Activated naive CD8-positive, alpha-beta T cell treated with anti-CD3 and anti-CD28 coated beads, Interleukin-2, amount 10 ng/mL, durations not matched to agents 7 days and 5 days (primary cell): ENCODE measurements at places on chromosomes 13 and 19.

- H3K36me3 ChIP-seq: no peaks in the 10 kb centered on the region
- H3K4me1 ChIP-seq: no peaks in the 10 kb centered on the region
- no peak overlapping the region for H3K4me3 ChIP-seq
- H3K27me3 ChIP-seq: no peaks in the 10 kb centered on the region
- H3K27ac ChIP-seq: no peak overlapping the region
These were observed 949.7 kb upstream of the SLITRK1 start for GRCh38 chr13:84831666-84832657.

- H3K27me3 ChIP-seq: no peaks in the 10 kb centered on the region
- no peak overlapping the region for H3K27ac ChIP-seq
- H3K36me3 ChIP-seq: no peaks in the 10 kb centered on the region
- DNase-seq: no peak
These were observed 219.9 kb downstream of the GPC5 start for GRCh38 chr13:91618315-91618714.

DNA sequence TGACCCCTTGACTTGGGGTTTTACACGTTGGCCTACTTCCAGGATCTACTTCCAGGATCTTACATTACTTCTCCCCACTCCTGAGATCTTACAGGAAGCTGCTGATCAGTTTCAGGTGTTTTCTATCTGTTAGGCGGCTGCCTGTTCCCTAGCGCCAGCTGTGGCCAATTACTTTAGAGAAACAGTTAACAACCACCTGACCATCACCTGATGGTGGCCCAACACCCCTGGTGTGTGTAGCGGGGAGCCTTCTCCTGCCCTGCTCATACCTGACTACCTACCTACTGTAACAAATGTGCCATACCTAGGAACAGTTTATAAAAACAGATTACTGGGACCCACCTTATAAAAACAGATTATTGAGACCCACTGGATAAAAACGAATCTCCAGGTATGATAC, 2.8 kb upstream of the POP4 start:
- H3K4me1 ChIP-seq: peaks cover 14% of the 10 kb centered on the region
- peaks cover 4% of the 10 kb centered on the region for H3K27me3 ChIP-seq
- H3K4me3 ChIP-seq: no peak overlapping the region
- H3K36me3 ChIP-seq: no peaks in the 10 kb centered on the region
- no peak for DNase-seq
- H3K27ac ChIP-seq: no peak overlapping the region

DNA sequence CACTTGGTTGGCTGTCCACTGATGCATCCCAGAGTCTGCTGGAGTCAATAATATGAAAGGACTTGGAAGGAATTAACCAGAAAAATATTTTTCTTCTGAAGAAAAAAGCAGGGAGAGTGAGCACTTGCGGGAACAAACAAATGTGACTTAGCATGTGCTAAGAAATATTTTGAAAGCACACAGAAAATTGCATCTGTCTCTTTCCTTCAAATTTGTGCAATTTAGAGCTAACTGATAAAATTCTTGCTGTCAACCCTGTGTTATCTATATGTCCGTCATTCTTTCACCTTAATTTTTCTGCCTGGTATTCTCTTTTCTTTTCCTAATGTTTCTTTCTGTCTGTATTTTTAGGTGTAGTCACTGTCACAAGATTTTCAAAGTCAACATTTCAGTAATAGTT, 852.6 kb downstream of the PCDH9 start:
- H3K36me3 ChIP-seq: no peaks in the 10 kb centered on the region
- no peaks in the 10 kb centered on the region for H3K4me1 ChIP-seq
- H3K27me3 ChIP-seq: no peaks in the 10 kb centered on the region
- no peak overlapping the region for H3K27ac ChIP-seq
- DNase-seq: no peak
- no peak overlapping the region for H3K4me3 ChIP-seq

DNA sequence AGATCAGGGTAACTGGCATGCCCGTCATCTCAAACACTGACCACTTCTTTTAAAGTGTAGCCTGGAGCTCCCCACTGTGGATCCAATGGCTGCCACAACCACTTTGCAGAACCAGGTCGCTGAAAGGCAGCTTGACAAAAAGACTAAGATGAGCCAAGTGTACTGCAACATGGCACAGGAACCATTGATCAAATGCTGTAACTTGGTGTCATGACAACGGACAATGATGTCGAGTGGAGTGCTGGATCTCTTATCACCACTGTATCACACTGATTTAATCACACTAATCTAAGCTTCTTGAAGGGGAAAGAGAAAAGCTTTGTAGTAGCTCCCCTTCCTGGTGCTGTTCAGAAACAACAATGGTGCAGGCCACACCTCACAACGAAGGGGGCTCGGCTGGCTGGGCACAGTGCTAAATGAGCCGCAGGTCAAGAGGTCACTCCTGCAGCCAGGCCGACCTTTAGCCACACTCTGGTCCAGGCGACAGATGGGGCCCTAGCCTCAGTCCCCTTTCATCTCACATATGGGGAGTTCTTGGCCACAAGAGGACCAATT, 2.2 kb upstream of the TNFRSF19 start:
- no peaks in the 10 kb centered on the region for H3K36me3 ChIP-seq
- no peak overlapping the region for H3K27ac ChIP-seq
- no peak for DNase-seq
- peaks cover 47% of the 10 kb centered on the region for H3K27me3 ChIP-seq
- no peaks in the 10 kb centered on the region for H3K4me1 ChIP-seq

- no peak overlapping the region for H3K27ac ChIP-seq
- H3K4me3 ChIP-seq: no peak overlapping the region
- DNase-seq: no peak
- no peaks in the 10 kb centered on the region for H3K27me3 ChIP-seq
- peaks cover 8% of the 10 kb centered on the region for H3K36me3 ChIP-seq
These were observed 23.4 kb downstream of the IZUMO4 start for GRCh38 chr19:2119921-2120785.

DNA sequence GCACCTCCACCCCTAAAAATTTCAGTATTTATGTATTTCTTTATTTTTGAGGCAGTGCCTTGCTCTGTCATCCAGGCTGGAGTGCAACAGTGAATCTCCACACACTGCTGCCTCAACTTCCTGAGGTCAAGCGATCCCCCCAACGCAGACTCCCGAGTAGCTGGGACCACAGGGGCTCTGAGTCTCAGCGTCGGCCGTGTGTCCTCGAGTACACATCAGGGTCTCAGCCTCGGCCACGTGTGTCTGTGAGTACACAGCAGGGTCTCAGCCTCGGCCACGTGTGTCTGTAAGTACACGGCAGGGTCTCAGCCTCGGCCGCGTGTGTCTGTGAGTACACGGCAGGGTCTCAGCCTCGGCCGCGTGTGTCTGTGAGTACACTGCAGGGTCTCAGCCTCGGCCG, 21.2 kb downstream of the C2CD4C start:
- H3K27me3 ChIP-seq: peaks cover 45% of the 10 kb centered on the region
- no peak overlapping the region for H3K27ac ChIP-seq
- no peaks in the 10 kb centered on the region for H3K36me3 ChIP-seq
- no peak overlapping the region for H3K4me3 ChIP-seq
- H3K4me1 ChIP-seq: peaks cover 4% of the 10 kb centered on the region
- no peak for DNase-seq

- H3K4me1 ChIP-seq: peaks cover 28% of the 10 kb centered on the region
- no peaks in the 10 kb centered on the region for H3K36me3 ChIP-seq
- H3K27me3 ChIP-seq: peaks cover 2% of the 10 kb centered on the region
- no peak for DNase-seq
- peak overlapping the region; percentile 91 for H3K27ac ChIP-seq
These were observed 103.1 kb upstream of the UBL3 start for GRCh38 chr13:29953542-29953941.

- no peak overlapping the region for H3K27ac ChIP-seq
- H3K4me1 ChIP-seq: peaks cover 18% of the 10 kb centered on the region
- H3K4me3 ChIP-seq: no peak overlapping the region
- peaks cover 2% of the 10 kb centered on the region for H3K27me3 ChIP-seq
These were observed 7.1 kb upstream of the S1PR2 start for GRCh38 chr19:10238172-10238783.

- H3K36me3 ChIP-seq: peaks cover 32% of the 10 kb centered on the region
- peak overlapping the region; percentile 100 for H3K27ac ChIP-seq
- H3K4me1 ChIP-seq: peaks cover 28% of the 10 kb centered on the region
- DNase-seq: no peak
- H3K27me3 ChIP-seq: peaks cover 2% of the 10 kb centered on the region
These were observed 2.1 kb downstream of the CALM3 start for GRCh38 chr19:46603195-46603637.

DNA sequence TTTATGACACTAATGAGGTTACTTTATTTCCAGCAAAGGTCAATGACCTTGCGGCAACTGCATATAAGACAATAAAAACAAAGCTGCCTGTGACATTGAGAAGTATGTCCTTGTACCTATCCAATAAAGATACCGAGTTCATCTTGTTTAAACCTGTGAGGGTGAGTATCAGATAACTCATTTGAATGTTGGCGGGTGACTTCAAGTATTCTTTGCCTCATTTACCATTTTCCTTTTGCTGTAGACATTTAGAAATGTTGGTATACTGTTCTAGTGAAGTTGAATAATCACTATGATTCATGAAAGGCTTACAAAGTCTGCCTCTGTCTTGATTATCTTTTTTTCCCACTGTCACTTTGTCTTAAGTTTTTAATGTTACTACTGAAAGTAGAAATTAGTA, 65.0 kb downstream of the COG3 start:
- H3K27me3 ChIP-seq: no peaks in the 10 kb centered on the region
- H3K36me3 ChIP-seq: peaks cover 19% of the 10 kb centered on the region
- H3K27ac ChIP-seq: no peak overlapping the region
- DNase-seq: no peak

DNA sequence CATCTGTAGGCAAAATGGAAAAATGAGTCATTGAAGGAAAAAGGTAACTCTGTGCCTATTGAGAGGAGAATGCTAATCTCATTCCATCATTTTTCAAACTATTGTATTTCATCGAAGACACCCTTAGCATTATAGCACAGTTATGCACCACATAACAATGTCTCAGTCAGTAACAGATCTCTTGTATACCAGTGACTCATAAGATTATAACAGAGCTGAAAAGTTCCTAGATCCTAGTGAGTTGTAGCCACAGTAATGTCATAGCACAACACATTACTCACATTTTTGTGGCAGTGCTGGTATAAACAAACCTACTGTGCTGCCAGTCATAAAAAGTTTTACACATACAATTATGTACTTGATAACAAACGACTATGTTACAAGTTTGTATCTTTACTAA, 1077.6 kb downstream of the DIAPH3 start:
- H3K36me3 ChIP-seq: no peaks in the 10 kb centered on the region
- H3K4me1 ChIP-seq: no peaks in the 10 kb centered on the region
- H3K4me3 ChIP-seq: no peak overlapping the region

DNA sequence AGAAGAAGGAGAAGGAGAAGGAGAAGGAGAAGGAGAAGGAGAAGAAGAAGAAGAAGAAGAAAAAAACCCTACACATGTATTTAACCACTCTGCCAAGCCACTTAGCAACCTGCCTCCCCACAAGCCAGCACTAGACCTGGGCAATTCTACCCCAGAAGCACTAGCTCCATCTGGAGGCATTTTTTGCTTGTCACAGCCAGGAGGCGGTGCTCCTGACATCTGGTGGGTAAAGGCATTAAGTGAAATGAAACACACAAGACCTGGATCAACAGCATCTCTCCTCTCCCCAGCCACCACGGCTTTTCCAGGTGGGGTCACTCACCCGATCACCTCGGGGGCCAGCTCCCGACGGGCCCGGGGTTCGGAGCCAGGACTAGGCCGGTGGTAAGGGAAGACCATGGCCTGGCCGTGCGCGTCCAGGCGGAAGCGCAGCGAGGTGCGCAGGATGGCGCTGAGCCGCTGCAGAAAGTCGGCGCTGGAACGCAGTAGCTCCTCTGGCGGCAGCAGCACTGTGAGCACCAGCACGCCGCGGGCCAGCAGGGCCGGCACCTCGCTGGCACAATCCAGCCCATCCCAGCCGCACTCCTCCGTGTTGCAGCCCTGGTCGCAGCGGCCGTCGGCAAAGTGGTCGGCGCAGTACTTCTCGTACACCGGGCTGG, 26.9 kb downstream of the NOTCH3 start:
- DNase-seq: no peak
- H3K36me3 ChIP-seq: no peaks in the 10 kb centered on the region
- H3K27me3 ChIP-seq: peaks cover 7% of the 10 kb centered on the region
- no peak overlapping the region for H3K4me3 ChIP-seq
- H3K4me1 ChIP-seq: peaks cover 7% of the 10 kb centered on the region
- H3K27ac ChIP-seq: no peak overlapping the region

DNA sequence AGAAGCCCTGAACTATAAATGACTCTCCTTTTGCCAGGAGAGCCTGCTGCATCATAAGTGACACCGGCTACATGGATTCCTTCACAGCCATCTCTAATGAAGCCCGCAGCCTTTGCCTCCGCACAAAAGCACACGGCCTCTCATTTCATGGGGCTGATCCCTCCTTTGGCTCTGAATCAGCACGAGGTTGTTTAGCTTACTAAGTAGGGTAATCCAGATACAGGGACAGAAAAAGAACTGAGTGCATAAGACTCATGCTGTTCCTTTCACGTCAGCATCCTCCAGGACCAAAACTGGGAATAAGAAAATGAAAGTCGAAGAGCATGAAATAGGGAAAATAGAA, 136.3 kb downstream of the DCT start:
- H3K27ac ChIP-seq: no peak overlapping the region
- no peak overlapping the region for H3K4me3 ChIP-seq
- DNase-seq: no peak

GRCh38 chr13:83666141-83666540, 216.1 kb downstream of the SLITRK1 start:
- no peaks in the 10 kb centered on the region for H3K36me3 ChIP-seq
- no peaks in the 10 kb centered on the region for H3K4me1 ChIP-seq
- no peak overlapping the region for H3K4me3 ChIP-seq
- no peak overlapping the region for H3K27ac ChIP-seq
- no peak for DNase-seq
- H3K27me3 ChIP-seq: no peaks in the 10 kb centered on the region

DNA sequence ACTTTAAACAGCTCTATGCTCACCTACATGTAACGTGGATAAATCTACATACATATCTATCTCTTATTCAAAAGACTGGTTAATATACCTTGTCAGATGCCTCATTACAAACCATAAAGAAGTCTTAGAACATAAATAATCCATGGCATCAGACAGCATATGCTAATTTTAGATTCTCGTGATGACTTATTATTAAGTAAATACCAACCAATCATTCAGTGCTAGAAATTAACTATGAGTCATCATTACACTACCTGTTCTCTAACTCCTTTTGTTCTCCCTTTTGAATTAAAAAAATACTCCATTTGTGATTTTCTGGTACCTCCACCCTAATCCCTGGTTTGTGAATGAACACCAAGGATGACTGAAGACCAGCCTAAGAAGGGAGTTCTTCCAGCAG, 754.3 kb upstream of the ARGLU1 start:
- no peak overlapping the region for H3K4me3 ChIP-seq
- H3K27me3 ChIP-seq: no peaks in the 10 kb centered on the region
- H3K27ac ChIP-seq: no peak overlapping the region
- DNase-seq: no peak

- H3K36me3 ChIP-seq: no peaks in the 10 kb centered on the region
- H3K27me3 ChIP-seq: no peaks in the 10 kb centered on the region
- no peak for DNase-seq
- no peak overlapping the region for H3K4me3 ChIP-seq
- no peaks in the 10 kb centered on the region for H3K4me1 ChIP-seq
These were observed 1367.5 kb upstream of the PCDH9 start for GRCh38 chr13:68597641-68598040.

DNA sequence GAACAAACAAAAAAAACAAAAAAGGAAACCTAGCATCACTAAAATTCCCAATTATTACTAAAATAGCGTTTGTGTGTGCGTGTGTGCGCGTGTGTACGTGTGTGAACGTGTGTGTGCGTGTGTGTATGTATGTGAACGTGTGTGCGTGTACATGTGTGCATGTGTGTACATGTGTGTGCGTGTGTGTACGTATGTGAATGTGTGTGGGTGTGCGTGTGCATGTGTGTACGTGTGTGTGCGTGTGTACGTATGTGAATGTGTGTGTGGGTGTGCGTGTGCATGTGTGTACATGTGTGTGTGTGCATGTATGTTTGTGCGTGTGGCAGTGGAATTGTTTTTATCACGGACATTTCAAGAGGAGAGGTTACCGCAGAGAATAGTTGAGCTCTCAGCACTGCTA, 21.6 kb downstream of the CATSPERD start:
- H3K4me3 ChIP-seq: no peak overlapping the region
